Left forelimb (tissue), 1 donor: ENCODE measurements at places on chromosomes 2 and 18.

GRCh38 chr2:133331436-133331835 lies 236.8 kb downstream of the NCKAP5 start:
- no peak for DNase-seq

DNA sequence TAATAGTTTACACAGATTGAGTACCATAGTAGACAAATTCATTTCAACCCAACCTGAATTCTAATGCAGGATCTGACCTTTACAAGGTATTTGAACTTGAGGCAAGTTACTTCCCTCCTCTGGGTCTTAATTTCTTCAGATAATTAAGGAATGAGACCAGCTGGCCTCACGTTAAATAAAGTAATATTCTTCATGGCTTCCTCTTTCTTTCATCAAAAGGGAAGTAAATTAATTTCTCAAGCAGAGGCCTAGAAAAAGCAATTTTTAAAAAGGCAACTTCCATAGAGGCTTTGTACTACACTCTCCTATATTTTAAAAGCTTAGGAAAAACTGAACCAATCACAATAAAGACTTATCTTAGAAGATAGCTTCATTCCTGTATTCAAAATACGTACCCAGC lies 109.2 kb downstream of the EXOC6B start:
- DNase-seq: no peak

DNA sequence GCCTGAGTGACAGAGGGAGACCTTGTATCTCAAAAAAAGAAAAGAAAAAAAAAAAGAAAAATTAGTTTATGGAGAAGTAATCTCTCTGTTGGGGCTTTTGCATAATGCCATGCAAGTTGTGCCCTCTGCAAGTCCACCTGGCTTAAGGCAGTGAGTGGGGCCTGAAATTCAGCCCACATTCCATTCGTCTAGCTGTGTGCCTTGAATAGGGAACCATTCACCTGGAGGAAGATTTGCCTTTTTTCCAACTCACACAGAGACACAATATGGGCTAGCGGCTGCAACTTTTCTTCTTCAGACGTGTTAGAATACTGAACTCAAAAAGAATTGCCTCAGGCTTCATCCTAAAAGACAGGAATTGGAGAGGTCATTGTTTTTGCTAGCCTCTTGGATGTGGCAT lies 160.0 kb upstream of the STON1 start:
- DNase-seq: no peak

DNA sequence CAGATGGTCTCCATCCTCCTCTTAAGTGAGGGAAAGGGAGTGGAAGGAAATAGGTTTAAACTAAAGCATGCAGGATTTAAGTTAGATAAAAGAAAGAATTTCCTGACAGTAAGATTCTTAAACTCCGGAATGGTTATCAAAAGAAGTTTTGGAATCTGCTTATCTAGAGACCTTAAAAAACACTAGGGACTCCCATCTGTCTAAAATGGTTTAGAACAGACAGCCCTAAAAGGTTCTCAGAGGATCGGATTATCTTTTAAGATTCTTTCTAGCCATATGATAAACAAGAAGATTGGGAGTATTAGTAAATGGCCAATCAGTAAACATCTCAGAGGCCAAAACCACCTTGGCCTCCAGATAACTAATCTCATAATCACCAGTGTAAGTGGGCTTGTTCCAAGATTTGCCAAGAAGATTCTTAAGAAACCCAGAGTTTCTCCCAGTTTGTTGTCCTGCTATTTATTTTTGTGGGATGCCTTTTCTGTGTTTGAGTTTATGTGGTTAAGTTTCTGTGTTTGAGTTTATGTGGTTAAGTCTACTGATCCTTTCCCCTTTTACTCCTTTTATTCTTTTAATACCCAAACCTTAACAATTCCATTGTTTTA lies 314.9 kb upstream of the NRP2 start:
- DNase-seq: no peak

GRCh38 chr2:28487258-28487657 lies 8.6 kb upstream of the PLB1 start:
- DNase-seq: no peak

GRCh38 chr2:217916504-217917254 lies 86.1 kb downstream of the TNS1 start:
- no peak for DNase-seq

- DNase-seq: no peak
Measured at GRCh38 chr2:9445089-9445488, 21.6 kb downstream of the CPSF3 start.

- no peak for DNase-seq
Measured at GRCh38 chr2:194252127-194252526, 1404.9 kb upstream of the SLC39A10 start.

GRCh38 chr18:47531717-47532116 lies 280.3 kb upstream of the SKOR2 start:
- no peak for DNase-seq

DNA sequence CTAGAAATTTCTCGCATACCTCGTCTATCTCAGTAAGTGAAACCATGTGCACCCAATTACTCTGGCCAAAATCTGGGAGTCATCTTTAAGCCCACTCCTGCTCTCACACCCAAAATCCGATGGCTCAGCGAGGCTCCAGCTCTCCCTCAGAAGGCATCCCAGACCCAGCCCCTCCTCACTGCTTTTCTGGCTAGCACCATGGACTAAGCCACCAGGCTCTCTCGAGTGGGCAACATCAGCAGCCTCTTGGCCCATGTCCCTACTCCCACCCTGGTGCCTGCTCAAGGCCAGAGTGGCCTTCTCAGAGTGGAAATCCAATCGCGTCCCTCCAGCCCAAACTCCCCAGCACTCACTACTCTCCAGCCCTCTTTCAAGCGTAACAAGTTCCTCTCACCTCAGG lies 27.2 kb downstream of the TNS1 start:
- no peak for DNase-seq

- DNase-seq: no peak
Measured at GRCh38 chr2:1972011-1972410, 227.7 kb upstream of the PXDN start.

DNA sequence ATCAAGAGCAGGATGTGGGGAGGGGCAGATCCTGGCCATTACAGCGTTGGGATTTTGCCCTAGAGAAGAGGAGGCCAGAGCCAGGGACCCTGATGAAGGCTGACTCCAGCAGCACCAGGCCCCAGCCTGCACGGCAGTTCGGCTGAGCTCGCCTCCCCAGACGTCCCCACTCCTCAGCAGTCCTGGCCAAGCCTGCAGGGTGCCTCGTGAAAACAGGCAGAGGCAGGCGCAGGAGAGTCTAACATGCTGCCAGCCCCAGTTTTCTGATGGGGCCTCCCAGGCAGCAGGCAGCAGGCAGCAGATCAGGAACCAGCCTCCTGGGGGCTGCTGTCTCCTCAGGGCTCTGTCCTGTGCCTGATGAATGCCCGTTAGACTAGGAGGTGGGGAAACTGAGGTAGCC lies 19.7 kb upstream of the GLI2 start:
- DNase-seq: peak; percentile 56

DNA sequence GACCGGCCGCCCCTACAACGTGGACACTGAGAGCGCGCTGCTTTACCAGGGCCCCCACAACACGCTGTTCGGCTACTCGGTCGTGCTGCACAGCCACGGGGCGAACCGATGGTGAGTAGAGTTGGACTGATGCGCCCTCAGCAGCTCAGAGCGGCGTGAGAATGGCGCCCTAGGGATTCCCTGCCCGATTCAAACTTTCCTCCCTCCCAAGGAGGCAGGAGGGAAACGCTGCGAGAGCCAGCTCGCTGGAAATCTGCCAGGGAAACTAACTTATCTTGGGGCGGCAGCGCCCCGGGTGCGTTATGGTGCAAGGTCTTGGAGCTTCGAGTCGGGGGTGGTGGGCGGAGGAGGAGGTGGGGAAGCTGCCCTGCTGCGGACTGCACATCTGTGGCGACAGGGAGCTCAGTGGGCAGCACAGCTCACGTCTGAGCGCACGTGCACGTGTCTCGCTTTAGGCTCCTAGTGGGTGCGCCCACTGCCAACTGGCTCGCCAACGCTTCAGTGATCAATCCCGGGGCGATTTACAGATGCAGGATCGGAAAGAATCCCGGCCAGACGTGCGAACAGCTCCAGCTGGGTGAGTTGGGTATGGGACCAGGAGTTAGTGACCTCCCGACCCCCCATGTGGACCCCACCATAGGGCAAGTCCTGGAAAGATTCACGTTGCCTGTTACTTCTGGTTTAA lies 697 bp downstream of the ITGA4 start:
- peak; percentile 68 for DNase-seq

GRCh38 chr2:216575465-216575864 lies 57.8 kb upstream of the IGFBP2 start:
- no peak for DNase-seq

- no peak for DNase-seq
Measured at GRCh38 chr2:80062298-80062697, 242.3 kb downstream of the LRRTM1 start.

DNA sequence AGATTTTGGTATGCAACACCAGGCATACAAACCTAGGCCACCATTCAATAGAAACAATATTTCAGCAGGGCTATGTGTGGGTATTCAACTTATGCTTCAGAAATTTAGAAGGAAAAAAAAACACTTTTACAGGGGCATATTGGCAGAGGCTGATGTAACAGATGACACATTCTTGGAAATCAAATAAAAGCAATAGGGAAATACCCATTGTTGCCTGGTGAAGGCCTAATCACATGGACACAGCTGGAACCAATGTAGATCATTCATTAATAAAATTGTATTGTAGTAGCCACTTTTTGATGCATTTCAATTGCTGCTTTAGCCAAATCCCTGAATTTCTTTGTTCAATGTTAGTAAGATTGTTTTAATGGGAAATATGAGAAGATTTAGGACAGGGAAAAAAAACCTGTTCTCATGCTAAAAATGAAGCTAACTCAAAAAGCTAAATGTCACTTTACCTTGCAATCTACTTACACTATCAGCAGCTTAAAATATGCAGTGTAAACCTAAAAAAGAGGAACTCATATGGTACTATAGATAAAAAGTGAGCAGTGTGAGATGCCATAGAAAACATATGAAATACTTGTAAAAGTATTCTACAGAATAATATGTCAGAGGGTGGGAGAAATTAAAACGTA lies 289.4 kb downstream of the ZEB2 start:
- DNase-seq: no peak

GRCh38 chr2:143572421-143572820 lies 443.2 kb downstream of the ARHGAP15 start:
- no peak for DNase-seq

DNA sequence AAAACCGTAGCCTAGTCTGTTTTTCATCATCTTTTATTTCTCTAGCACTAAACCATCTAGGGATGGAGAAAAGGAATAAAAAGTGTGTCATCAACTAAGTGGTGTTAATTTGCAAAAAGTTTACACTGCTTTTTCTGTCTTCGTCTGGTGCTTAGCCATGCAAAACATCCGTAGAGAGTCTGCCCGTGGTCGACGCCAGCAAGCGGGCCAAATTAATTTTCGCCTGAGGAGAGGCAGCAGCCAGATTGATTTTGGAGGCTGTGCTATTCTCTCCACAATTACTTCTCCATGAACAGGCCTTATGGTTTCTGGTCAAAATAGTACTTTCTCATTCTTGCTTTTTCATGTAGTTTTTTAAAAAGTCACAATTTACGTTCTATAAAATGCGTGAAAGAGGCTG lies 46.3 kb downstream of the TNFRSF11A start:
- no peak for DNase-seq

DNA sequence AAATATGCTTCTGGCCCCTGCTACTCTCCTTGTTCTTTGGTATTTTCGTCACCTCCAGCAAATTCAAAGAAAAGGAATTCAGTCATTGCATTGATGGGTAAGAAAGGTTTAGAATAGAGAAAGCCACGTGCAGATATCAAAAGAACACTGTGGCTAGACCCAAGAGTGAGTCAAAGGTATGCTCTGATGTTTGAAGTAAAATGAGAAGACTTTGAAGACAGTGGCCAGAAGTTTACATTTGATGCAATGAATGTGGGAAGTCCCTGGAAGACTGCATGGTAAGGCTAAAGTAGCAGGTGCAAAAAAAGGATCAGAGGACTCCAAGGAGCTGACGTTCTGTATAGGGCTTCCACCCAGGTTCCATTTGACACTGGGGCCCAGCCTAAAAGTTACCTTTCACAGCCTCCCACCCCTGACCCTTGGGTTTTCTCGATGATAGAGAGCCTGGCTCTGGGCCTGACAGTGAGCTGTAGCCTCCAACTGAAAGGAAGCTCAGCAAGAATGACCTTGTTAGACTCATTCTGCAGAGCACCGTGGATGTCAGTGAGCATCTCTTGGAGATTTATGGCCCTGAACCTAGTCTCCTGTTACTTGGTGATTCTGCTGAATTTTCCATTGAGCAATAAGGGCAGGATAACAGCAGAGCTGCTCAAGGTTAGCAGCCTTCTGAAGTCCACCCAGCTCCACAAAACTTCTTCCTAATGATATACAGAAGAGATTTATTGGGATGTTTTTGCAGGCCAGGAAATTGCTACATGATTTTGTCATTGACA lies 223.7 kb upstream of the RBBP8 start:
- DNase-seq: no peak

- no peak for DNase-seq
Measured at GRCh38 chr2:88180605-88181240, 10.6 kb downstream of the THNSL2 start.

GRCh38 chr18:56112984-56113383 lies 525.0 kb upstream of the TCF4 start:
- no peak for DNase-seq

- DNase-seq: no peak
Measured at GRCh38 chr2:182606728-182607681, 109.1 kb upstream of the DNAJC10 start.

DNA sequence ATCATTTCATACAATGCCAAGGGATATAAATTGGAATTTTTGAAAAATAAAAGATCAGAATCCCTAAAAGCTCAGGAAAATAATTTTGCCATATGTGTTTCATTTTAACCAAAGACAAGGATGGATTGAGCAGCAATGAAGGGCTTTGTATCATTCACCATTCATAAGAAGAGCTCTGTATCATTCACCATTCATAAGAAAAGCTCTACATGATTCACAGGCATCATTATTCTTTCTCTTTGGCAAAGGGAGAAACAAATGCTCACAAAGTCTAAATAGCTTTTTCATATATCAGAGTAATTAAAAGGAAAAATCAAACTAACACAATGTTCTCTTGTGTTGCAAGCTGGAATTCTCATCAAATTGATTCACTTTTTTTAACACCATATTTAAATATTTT lies 169.1 kb upstream of the MC4R start:
- no peak for DNase-seq

DNA sequence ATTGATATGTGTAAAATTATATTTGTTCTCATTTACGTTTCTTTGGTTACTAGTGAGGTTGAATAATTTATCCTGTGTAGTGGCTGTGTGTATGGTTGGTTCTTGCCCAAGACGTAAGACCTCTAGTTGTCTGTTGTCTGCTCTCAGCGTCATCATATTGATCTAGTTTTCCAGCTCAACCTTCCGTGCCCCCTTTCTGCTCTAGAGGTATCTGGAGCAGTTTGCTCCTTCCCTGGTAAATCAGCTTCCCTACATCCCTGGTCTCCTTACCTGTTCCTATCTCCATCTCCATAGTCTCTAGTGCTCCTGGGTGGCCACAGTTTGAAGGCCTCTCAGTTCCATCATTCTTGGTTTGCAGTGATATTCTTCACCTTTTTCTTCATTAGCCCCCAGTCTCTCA lies 1.2 kb downstream of the SMYD5 start:
- DNase-seq: no peak

DNA sequence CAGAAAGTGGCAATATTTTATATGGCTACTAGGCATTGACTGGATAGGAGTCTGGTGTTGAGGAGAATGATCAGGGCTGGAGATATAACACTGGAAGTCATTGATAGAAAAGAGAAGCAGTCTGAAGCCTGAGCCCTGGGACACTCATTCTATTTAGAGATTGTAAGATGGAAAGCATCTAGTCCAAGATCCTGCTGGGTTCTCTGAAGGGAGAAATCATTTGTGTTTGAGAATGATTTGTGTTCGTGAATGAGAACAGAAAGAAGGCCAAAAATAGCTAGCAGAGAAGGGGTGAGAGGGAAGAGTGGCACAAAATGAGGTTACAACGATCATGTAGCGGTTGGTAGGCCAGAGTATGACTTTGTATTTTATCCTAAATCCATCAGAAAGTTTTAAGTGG lies 7.6 kb upstream of the ALS2 start:
- DNase-seq: no peak
